ENCODE measurements at places on chromosomes 4 and X.

GRCh38 chrX:112863850-112864249 lies 23.2 kb upstream of the AMOT start:
- DNase-seq: no peak

DNA sequence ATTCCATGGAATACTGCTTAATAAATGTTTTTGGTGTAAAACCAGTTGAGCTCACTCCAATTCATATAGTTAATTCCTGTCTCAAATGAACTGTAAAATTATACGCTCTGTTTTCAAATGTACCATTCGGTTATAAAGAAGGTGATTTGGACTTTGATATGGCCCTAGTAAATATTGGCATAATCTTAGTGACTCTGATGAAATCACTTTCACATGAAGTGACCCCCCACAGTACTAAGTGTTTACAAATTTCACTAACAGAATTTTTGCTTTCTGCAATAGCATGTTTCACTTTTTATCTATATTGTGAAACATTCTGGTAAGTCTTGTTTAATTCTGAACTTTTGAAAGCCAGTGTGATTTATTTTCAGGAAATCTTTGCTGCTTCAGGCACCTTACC lies 10.9 kb downstream of the GC start:
- no peak for DNase-seq

DNA sequence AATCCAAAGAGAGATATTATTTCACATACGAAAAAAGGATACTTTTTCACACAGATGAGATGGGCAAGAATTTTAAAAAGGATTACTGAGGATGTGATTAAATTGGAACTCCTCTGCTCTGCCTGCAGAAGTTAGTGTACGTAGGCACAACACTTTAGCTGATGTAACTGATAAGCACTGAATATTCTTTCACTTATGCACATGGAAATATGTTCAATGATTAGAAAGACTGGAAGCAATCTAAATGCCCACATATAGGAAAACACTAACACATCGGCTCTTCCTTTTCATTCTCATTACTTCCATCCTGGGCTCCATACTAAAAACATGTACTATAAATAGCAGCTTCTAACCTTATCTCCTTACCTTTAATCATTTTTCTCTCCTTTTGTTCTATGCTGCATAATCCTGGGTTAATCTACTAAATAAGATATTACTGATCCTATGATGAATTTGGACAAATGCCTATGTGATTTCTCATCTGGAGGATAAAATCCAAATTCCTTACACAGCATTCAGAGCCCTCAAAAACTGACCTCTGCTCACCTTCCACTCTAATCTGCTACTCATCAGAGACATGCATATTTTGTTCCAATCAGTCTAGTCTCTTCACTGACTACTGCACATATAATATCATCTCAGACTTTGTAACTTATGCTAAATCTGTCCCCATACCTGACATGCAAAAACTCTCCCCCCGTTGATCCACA lies 197.8 kb downstream of the PDGFC start:
- DNase-seq: no peak

DNA sequence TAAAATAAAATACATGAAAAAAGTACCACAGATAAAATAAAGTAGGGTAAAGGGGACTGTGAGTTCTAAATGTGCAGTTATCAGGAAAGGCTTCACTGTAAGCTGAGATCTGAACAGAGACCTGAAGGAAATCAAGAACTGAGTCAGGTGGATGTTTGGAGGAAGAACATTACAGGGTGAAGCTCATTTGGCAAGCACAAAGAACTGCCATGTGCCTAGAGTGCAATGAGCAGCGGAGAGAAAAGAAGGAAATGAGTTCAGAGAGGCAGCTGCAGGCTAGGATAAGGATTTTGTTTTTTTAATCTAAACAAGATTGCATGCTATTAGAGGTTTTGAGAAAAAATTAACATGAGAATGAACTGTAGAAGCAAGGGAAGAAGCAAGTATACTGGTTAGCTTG lies 373.1 kb downstream of the STPG2 start:
- no peak for DNase-seq

- DNase-seq: no peak
Measured at GRCh38 chr4:52311464-52312125, 260.5 kb downstream of the SPATA18 start.

GRCh38 chrX:24387724-24388123 lies 27.3 kb downstream of the SUPT20HL1 start:
- no peak for DNase-seq

- no peak for DNase-seq
Measured at GRCh38 chr4:143921181-143921580, 15.8 kb upstream of the GYPE start.

DNA sequence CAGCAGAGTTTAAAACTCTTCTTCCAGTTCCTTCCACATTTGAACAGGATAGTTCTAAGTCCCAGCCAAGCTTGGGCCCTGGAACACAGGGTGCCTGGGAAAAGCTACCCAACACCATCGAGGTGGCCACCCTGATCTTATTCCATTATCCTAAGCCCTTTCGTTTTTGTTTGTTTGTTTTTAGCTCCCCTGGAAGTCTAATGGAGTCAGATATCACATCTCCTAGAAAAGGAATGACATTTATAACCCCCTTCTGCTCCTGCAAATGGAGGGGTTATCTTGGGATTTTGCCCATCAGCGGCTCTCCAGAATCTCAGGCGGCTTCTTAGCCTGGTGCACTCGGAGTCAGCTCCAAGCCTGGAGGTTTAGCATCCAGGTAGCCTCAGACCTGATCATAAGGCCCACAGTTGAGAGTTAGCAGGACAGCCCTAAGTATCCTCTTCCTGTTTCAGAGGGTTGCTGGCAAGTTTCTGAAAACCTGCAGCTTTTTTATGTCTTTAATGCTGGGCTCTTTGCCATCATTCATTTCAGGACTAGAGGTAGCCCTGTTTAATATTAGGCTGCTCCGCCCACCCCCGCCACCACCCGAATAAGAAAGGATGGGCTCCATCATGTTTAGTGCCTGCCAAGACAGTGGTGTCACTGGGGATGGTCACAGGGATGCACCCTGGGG lies 230.0 kb upstream of the LNX1 start:
- no peak for DNase-seq

- DNase-seq: no peak
Measured at GRCh38 chrX:43971966-43972961, 926 bp downstream of the NDP start.

DNA sequence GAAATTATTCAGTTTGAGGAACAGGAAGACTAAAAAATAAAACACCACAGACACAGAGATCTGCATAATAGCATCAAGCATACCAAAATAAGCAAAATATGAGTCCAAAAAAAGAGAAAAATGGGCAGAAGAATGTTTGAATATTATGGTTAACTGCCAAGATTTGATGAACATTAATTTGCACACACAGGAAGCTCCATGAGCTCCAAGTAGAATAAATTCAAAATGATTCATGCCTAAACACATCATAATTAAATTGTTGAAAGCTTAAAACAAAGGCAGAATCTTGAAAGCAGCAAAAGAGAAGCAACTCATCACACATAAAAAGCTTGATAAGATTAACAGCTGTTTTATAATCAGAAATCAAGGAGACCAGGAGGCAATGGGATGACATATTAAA lies 156.6 kb upstream of the ARSJ start:
- no peak for DNase-seq

DNA sequence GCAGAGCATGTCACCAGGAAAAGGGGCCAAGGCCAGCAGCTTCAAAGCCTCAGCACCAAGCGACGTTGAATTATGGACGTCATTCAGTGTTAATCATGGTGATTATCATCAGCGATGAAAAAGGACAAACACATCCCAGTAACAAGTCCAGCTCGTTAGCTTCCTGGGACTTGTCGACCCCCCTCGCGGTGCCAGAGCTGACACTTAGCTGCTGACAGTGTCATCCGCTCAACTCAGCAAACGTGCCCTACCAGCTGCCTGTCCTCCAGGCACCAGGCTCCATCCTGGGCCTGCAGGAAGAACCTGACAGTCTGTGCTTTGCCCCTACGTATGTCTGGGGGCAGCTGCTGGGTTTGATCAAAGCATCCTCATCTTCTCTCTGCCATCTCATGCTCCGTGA lies 137.0 kb upstream of the PSAPL1 start:
- DNase-seq: no peak

DNA sequence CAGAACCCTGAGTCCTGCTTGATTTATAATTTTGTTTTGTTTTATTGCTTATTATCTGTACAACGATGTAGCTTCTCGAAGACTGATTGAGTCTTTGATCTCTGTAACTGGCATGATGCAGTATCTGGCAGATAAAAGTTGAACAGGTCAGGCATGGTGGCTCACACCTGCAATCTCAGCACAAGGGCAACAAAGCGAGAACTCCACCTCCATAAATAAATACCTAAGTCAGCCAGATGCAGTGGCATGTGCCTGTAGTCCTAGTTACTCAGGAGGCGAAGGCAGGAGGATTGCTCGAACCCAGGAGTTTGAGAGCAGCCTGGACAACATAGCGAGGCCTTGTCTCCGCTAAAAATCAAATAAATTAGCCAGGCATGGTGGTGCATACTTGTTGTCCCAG lies 15.7 kb upstream of the WDR19 start:
- no peak for DNase-seq

- no peak for DNase-seq
Measured at GRCh38 chr4:109148577-109149075, 153.8 kb downstream of the COL25A1 start.

DNA sequence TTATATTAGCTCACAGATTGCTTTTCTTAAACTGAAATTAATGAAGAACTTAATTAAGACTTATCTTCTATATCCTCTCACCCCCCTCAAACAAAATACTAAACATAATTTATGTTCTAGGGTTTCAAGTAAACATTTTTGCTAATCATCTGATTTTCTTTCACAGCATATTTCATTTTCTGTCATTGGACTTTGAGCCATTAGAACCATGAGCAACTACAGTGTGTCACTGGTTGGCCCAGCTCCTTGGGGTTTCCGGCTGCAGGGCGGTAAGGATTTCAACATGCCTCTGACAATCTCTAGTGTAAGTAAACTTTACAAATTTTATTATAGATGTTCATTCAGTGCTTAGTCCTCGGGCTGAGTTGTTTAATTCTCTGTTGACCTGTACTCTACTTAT lies 3.3 kb downstream of the PDLIM5 start:
- no peak for DNase-seq

- no peak for DNase-seq
Measured at GRCh38 chrX:148214786-148215185, 233.6 kb downstream of the FMR1NB start.

DNA sequence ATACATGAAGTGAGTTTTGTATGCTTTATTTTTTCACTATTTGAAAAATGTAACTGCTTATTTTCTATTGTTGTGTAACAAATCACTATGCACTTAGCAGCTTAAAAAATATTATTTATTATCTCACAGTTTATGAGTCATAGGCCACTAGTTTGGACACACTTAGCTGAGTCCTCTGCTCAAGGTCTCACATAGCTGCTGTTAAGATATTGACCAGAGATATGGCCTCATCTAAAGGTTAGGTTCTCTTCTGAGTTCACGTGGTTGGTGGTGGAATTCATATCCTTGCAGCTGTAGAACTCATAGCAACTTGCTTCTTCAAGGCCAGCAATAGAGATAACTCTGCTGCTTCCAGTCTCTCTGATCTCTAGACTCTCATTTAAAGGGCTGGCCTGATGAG lies 534.4 kb downstream of the SPRY1 start:
- DNase-seq: no peak

Measured in stimulated activated CD4-positive, alpha-beta T cell treated with anti-CD3 and anti-CD28 coated beads, Interleukin-2, amount 100 ng/mL, for 48 hours (primary cell).